ENCODE measurements at places on chromosomes 6 and 20.

- no peak for DNase-seq
Measured at GRCh38 chr6:149925253-149925973, 2.5 kb upstream of the RAET1G start.

DNA sequence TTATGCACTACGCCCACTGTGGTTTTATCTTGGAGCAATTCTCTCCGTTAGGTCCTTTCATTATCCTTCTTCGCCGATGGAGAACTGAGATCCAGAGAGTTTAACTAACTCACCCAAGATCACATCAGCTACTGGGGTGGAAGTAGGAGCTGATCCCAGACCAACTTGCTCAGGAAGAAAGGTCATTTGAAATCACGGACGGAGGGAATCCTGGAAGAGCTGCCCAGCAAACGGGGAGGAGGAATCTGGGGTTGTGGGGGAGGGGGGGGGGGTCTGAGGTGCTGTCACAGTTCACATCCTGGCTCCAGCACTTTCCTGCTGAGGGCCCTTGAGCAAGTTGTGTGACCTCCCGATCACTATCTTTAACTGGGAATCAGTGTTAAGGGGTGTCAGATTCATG is 62.0 kb downstream of the NPEPL1 start:
- no peak for DNase-seq

GRCh38 chr20:24796236-24796635 is 152.8 kb upstream of the CST7 start:
- no peak for DNase-seq

DNA sequence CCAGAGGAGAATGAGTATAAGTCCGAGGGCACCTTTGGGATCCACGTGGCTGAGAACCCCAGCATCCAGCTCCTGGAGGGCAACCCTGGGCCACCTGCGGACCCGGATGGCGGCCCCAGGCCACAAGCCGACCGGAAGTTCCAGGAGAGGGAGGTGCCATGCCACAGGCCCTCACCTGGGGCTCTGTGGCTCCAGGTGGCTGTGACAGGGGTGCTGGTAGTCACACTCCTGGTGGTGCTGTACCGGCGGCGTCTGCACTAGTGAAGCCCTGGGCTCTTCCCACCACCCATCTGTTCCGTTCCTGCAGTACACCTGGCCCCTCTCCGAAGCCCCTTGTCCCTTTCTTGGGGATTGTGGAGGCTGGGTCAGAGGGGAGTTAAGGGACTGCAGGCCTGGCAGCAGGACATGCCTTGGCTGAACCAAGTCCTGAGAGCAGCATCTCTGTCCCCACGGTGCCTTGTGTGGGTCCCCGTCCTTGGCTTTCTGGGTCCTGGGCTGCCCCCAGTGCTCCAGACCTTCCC is 19.3 kb downstream of the MAVS start:
- no peak for DNase-seq

DNA sequence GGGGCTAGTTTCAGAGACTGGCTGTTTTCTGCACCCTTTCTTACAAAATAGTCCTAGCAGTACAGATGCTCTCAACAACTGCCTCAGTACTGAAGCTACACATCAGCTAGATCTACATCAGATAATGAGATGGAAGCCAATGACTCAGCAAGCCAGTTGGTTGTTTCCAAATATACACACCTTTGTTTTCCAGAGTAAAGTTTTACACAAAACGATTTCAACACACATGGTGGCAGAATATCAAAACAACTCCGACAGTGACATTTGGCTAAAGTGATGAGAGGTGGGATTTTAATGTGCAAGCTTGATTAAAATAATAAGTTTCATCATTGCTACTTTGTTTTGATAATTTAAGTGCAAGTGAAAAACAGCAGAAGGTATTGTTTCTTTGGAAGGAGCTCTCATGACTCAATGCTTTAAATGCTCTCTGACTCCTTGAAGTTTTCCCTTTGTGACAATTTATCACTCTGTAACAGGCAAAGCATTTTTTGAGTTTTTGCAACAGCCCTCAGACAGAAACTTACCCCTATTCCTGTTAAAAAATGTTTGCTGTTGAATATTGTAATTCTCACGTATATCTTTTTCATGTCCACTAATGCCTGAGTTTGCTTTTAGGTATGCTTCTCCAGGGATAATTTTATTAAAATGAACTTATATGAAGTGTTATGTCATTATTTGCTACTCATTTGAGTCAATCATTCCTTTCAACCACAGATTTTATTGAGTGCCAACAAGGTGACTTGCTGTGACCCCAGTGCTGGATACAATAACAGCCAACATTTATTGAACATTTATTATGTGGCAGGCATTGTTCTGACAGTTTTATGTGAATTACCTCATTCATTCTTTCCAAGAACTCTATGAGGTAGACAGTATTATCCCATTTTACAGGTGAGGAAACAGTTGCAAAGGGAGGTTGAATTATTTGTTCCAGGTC is 882.0 kb downstream of the TFAP2A start:
- DNase-seq = no peak

DNA sequence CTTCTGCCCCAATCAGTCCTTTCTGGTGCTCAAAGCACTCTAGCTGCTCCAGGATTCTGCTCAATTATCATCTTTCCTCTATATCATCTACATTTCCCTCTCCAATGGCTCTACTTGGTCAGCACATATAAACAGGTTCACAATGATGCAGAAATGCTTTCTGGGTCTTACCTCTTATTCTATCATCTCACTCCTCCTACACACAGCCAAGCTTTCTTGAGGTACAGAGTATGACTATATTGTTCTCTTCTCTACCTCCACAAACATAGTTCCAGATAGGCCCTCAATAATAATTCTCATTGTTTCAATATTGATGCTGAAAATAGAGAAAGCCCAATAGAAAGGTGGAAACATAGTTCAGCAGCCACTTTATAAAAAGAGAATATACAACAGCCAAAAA is 48.2 kb downstream of the HIVEP2 start:
- DNase-seq = no peak

- no peak for DNase-seq
Measured at GRCh38 chr6:3616565-3617176, 134.8 kb downstream of the PXDC1 start.

DNA sequence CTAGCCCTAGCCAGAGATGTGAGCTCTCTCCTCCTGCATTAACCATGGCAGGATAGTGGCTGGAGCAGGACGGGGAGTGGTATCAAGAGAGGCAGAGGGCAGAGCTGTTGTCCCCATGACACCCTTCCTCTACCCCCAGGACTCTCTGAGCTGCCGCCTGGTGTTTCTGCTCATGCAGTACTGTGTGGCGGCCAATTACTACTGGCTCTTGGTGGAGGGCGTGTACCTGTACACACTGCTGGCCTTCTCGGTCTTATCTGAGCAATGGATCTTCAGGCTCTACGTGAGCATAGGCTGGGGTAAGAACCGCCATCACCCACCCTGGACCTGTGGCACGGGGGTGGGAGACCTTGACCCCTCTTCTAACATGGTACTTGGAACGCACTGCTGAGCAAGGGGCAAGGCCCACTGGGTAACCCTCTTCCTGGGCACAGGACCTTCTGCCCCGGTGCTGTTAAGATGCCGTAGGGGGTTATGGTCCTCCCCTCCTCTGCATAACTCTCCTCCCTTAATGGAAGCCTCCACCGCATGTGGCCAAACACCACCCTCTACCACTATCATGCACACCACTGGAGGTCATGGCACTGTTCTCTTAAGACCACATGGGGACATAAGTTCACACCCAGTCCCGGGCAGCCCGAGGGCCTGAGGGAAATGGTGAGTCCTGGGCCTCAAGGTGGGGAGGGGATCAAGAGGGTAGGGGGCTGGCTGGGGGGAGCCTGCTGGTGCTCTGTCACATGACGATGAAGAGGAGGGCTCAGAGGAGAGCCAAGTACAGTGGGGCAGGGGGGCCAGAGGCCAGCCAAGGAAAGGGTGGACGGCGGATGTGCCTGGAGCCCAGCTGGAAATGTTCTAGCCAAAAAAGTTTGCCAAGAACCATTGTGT is 25.1 kb downstream of the GLP1R start:
- DNase-seq = no peak

- no peak for DNase-seq
Measured at GRCh38 chr6:24849713-24850112, 51.0 kb upstream of the ARMH2 start.

DNA sequence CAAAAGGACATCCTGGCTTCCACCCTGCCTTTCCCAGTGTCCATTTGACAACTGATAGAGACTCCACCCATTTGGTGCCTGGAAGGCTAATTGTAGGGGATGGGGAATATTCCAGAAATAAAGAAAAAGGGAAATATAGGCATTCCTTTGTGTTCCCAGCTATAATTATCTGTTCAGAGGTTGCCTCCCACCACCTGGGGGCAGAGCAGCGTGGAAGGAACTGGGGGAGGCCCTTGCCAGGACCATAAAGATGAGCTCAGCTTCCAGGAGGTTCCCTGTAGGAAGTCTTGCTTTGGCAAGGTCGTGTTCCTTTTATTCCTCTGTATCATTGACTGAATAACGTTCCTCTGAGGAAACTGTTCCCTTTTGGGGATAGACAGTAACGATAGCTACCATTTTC is 214.7 kb downstream of the TFAP2C start:
- DNase-seq = no peak

DNA sequence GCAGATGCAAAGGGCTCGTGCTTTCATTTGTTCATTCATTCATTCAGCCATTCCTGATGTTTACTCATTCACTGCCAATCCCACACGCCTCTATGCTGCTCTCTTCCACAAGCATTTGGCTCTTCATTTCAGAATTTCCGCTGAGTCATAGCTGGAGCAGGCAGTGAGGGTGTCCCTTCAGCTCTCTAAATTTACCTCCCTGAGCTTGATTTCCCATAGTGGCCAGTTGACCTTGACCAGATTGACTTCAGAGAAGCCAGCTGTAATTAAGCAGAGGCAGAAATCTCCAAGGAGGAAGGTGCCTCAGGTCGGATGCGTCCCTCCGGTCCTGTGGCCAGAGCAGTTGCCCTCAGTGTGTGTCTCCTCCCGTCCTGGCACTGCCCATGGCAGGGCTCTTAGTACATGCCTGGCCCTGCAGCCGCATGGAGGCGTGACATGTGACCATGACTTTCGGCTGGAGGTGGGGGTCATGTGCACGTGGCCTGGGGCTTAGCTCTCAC is 267.2 kb upstream of the ECI2 start:
- DNase-seq = no peak

DNA sequence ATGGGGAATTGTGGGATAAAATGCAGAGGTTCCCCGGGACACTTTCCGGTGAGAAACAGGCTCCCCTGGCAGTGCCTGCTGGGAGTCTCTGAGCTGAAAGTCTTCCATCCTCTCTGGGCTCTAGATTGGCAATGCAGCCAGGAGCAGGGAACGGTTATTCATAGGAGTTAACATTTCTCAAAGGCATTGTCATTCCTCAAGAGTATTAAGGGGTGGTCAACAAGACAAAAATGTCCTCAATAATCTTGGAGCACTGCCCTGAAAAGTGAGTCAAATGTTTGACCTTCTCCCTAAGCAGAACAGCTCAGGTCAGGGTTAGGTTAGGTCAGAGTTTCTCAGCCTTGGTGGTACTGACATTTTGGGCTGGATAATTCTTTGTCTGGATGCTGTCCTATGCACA is 13.2 kb downstream of the BPIFB1 start:
- DNase-seq = no peak

DNA sequence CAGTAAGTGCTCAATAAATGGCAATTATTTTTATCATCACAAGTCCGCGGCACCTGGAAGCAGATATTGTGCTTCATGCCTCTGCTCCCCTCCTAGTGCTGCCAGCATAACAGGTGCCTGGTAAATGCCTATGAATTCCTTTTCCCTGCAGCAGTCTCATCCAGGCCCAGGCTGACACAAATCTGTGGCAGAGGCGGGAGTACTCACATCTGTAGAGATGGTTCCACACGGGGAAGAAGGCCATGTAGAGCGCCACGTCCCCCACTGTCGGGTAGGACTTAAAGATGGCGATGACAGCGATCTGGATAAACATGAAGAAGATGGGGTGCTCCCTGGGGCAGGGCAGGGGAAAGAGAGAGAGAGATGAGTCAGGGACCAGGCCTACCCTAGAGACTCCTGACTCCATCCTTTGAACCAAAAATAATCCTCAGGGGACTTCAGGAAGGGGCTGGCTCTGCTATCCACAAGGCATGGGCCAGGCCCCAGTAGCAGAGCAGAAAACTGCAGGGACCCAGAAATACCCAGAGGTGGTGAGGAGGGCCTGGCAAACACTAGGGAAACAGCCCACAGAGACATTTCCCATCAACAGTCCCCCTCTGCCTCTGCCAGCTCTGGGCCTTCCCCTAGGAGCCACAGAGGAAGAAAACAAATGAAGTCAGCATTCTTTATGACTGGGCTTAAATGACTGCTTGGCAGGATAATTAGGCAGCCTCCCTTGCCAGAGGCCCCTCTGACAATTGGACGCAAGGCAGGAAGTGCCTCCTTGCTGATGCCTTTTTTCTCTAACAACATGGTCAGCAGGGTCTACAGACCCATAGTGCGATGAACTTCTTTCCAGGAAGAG is 23.0 kb downstream of the MAP1LC3A start:
- DNase-seq = no peak

GRCh38 chr20:56487216-56487615 is 18.8 kb downstream of the RTF2 start:
- DNase-seq = no peak

DNA sequence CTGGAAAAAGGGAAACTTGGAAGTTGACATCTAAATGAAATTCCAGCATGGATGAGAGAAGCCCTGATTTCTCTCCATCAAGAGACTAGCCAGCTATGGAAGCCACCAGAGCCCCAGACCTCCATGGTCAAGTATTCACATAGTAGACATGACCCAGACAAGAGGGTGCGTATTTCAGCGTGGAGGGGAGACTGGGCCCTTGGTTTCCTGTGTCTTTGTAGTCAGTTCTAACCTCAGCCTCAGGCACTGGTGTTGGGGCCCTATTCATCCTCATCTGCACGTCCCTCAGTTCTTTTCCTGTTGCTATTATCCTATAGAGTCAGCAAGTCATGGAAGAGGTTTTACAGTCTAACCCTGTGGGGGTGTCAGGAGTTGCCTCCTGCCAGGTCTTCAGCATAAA is 12.5 kb downstream of the GNL1 start:
- no peak for DNase-seq

GRCh38 chr6:118735320-118735719 is 83.9 kb upstream of the CEP85L start:
- no peak for DNase-seq

DNA sequence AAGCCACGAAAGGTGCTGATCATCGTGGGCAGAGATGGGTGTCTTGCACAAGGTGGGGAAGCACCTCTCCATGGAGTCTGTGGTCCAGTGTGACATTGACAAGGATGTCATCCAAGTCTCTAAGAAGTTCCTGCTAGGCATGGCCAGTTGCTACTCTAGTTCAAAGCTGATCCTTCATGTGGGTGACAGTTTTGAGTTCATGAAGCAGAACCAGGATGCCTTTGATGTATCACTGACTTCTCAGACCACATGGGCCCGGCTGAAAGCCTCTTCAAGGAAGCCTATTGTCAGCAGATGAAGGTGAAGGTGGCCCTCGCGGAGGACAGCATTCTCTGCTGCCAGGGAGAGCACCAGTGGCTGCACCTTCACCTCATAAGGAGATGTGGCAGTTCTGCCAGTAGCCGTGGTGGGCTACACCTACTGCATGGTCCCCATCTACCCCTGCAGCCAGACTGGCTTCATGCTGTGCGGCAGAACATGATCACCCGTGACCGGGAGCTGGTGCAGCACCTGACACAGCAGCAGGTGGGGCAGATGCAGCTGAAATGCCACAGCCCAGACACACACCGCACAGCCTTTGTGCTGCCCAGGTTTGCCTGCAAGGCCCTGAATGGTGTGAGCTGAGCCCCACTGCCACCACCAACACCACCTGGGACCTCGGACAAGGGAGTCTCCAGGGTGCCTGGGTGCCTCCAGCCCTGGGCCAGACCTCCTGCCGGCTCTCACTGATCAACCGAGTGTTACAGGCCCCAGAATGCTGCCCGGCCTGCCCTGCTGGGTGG is 75.0 kb upstream of the SULF2 start:
- DNase-seq = no peak

Measured in COR-L47 (cell line).